A549 treated with dexamethasone at 1 μM for 4 hours (cell line): ENCODE measurements at places on chromosomes 12 and 14. TPM values are rescaled to one million over a fixed set of nuclear protein-coding genes. Genes with fewer than 3 reads are reported as not detected.

KIF21A gene
- total RNA-seq, result 15.8 to 23.3 TPM (median 21.4 TPM) in 5 replicates

PMEL gene
- total RNA-seq, result 0.53 to 1.1 TPM (median 0.67 TPM) in 5 replicates

CMTM5 gene
- total RNA-seq, result not detected in 5 replicates

RHEBL1 gene
- 2.9 to 4.4 TPM (median 4.0 TPM) in 5 replicates for total RNA-seq

TAS2R9 gene
- not detected in 5 replicates for total RNA-seq

TBC1D30 gene
- 1.4 to 1.8 TPM (median 1.6 TPM) in 5 replicates for total RNA-seq

RNFT2 gene
- total RNA-seq, result 2.7 to 3.3 TPM (median 2.8 TPM) in 5 replicates

LRRC9 gene
- total RNA-seq, result not detected in 5 replicates

SPRING1 gene
- total RNA-seq, result 17.0 to 29.8 TPM (median 23.7 TPM) in 5 replicates

STON2 gene
- 1.6 to 2.9 TPM (median 2.5 TPM) in 5 replicates for total RNA-seq

TMEM120B gene
- total RNA-seq, result 11.2 to 23.3 TPM (median 19.8 TPM) in 5 replicates

TEX52 gene
- not detected in 5 replicates for total RNA-seq

ADAMTS20 gene
- not detected in 5 replicates for total RNA-seq

RTN1 gene
- 0.03 TPM in 1 of 5 replicates, not detected in the others for total RNA-seq

BEGAIN gene
- 4.4 to 8.2 TPM (median 6.1 TPM) in 5 replicates for total RNA-seq

C1RL gene
- 11.7 to 15.7 TPM (median 13.7 TPM) in 5 replicates for total RNA-seq

BATF gene
- not detected in 5 replicates for total RNA-seq

WNT1 gene
- total RNA-seq, result 0.07 to 0.28 TPM (median 0.18 TPM) in 5 replicates

RD3L gene
- not detected in 5 replicates for total RNA-seq

EIF5 gene
- 188 to 274 TPM (median 238 TPM) in 5 replicates for total RNA-seq

TMEM117 gene
- total RNA-seq, result 1.6 to 2.3 TPM (median 1.9 TPM) in 5 replicates

OTUB2 gene
- 2.5 to 3.7 TPM (median 3.1 TPM) in 5 replicates for total RNA-seq

MMP19 gene
- 0.29 to 0.45 TPM (median 0.32 TPM) in 5 replicates for total RNA-seq

ARHGAP5 gene
- 28.1 to 49.7 TPM (median 43.3 TPM) in 5 replicates for total RNA-seq

TRHDE gene
- total RNA-seq, result 0.04 to 0.11 TPM (median 0.05 TPM) in 4 of 5 replicates, not detected in the other

STXBP6 gene
- 2.4 to 3.0 TPM (median 2.8 TPM) in 5 replicates for total RNA-seq

BHLHE41 gene
- 0.22 to 1.7 TPM (median 0.47 TPM) in 5 replicates for total RNA-seq

ASCL1 gene
- not detected in 5 replicates for total RNA-seq

B3GNT4 gene
- 0.39 to 0.80 TPM (median 0.64 TPM) in 5 replicates for total RNA-seq

TAS2R7 gene
- not detected in 5 replicates for total RNA-seq

SLC16A7 gene
- 0.05 to 0.28 TPM (median 0.19 TPM) in 5 replicates for total RNA-seq

RNF212B gene
- total RNA-seq, result not detected in 5 replicates

PAH gene
- total RNA-seq, result not detected in 5 replicates

CNOT2 gene
- total RNA-seq, result 32.4 to 44.5 TPM (median 38.3 TPM) in 5 replicates

KRT8 gene
- 4,375 to 5,591 TPM (median 5,356 TPM) in 5 replicates for total RNA-seq
